Myocyte (in vitro differentiated cells): ENCODE measurements at places on chromosomes 2 and 18. TPM values are rescaled to one million over a fixed set of nuclear protein-coding genes. Genes with fewer than 3 reads are reported as not detected.

Gene LHCGR
- total RNA-seq = not detected in 2 replicates

Gene CYP1B1
- 14.4 and 18.1 TPM in 2 replicates for total RNA-seq

Gene STRN
- total RNA-seq = 18.3 and 25.1 TPM in 2 replicates

Gene IL1RL1
- not detected in 2 replicates for total RNA-seq

Gene CFC1
- total RNA-seq = not detected in 2 replicates

Gene HOXD4
- not detected in 2 replicates for total RNA-seq

Gene PRSS56
- 2.5 and 6.5 TPM in 2 replicates for total RNA-seq

Gene DSG2
- not detected in 2 replicates for total RNA-seq

Gene CNTNAP5
- not detected in 2 replicates for total RNA-seq
